ENCODE measurements at places on chromosomes 5 and 9.

DNA sequence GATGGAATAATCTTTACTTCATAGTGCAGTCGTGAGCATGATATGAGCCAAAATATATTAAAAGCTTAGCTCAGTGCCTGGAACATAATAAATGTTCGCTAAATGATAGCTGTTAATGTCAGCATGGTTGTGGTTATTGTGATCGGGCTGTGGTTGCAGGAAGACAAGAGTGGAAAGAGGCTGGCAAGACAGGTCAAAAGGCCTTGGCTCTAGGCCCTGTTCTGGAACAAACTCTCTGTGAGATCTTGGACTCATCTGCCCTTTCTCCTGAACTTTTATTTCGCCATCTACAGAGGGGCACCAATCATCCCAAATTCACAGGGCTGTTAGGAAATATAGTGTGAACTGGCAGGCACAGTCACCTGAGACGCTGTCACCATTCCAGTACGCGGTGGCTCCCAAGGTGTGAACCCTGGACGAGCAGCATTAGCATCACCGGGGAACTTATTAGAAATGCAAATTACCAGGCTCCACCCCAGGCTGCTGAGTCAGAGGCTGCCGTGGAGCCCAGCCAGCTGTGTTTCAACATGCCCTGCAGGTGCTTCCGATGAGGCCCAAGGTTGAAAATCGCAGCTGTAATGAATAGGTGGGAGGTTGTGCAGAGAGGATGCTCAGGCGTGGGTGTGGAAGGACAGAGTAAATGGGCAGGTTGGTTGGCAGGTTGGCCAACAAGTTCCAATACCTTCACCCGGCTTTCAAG is 50.2 kb upstream of the SAP30L start:
- no peak for DNase-seq

DNA sequence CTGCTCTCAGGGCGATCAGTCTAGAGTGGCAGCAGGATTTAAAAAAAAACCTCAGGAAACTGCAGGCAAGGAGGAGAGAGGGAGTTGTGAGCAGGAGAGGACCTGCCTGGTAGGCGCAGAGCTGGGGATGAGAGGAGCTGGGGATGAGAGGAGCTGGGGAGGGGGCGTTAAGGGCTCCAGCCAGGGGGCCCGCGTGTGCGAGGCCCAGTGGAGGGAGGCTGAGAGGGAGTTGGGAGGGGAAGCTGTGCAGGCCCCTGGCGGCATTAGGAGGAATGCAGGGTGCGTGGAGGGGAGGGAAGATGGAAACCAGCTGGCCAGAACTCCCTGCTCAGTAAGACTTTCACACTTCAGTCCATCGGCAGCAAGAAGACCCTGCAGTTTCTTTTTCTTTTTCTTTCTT is 45.2 kb upstream of the HMCN2 start:
- DNase-seq: no peak

- no peak for DNase-seq
These were observed 7.3 kb upstream of the ROPN1L start for GRCh38 chr5:10434392-10434791.

DNA sequence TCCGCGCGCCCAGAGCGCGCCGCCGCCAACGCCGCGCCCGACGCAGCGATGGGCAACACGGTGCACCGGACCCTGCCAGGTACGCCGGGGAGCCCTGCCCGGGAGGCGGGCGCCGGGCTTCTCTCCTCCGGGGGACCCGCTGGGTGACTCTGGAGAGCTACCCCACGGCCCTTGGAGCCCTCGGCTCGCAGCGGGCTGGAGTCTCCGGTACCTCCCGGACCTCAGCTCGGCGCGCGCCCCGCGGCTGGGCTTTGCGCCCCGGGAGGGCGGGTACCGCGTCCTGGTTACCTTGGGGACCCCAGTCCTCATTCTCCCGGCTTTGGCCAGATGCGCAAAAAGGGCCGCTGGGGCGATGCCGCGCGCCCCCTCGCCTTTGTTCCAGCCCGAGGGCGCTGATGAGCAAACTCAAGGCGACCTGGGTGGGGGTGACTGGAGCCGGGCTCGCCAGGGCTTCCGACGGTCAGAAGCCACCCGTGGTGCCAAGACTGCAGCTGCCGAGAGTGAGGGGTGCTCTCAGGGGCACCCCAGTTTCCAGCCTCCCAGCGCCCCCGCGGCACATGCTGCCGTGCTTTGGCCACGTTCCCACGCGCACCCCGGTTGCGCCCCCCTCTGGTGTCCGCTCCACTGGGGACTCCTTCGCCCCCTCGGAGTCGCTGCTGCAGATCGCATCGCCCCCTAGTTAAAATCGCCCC is 442 bp downstream of the NEURL1B start:
- DNase-seq: no peak

- no peak for DNase-seq
These were observed 43.3 kb downstream of the PRELID2 start for GRCh38 chr5:145791866-145792265.

DNA sequence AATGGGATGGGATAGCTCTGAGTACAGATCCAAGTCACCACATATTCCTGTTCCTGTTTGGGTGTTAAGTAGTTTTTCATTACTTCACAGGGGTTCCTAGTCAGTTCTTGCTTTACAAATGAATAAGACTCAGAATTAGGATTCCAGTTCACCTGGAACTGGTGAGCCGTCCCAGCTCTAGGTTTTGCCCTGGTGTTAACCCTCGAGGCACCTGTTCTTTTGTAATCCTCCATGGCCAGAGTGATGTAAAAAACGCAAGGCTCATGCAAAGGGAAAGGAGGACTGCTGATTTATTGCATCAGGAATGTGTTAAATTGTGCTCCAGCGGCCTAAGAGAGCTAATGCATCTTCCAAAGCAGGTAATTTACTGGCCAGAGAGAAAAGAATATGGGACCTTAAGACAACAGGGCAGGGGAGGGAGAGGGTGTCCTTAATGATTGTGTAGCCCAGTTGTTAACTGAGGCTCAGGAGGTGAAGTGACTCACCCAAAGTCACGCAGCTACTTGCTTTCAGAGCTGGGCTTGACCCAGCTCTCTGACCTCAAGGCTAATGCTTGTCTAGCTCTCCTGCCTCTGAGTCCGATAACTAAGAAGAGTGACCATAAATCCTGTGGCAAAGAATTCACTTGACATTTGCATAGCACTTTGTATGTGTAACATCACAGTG is 70.5 kb downstream of the DMRT2 start:
- no peak for DNase-seq

DNA sequence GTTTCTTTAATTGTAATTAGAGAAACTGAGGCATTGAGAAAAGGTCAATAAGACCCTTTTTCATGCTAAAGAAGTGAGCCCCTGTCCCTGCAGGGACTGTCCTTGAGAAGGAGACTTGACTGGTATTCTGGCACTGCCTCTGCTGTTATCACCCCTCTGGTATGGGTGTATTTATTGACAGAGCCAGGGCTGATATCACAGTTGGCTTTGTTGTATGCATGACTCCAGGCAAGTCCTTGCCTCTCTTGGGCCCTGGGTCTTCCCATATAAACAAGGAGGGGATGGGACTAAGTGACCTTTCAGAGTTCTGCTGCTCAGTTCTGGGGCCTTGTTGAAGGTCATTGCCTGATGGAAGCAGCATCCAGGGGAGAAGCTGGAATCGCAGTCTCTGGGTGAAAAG is 71.8 kb upstream of the PPARGC1B start:
- no peak for DNase-seq

DNA sequence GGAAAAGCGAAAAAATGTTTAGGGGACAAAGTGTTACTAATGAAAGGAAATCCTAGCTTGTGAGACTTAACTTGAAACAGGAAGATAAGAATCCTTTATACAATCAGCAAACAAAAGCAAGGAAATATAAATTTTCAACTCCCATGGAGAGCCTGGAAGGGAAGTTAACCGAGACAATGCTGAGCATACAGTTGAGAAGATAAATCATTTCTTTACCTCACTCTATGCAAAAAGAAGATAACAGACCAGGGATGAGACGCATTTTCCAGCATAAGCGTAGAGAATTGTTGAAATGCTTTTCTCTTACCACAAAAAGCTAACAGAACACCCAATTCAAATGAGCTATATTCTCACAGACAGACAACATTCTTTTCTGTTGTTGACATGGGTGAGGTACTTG is 309.6 kb downstream of the CWC27 start:
- DNase-seq: no peak

DNA sequence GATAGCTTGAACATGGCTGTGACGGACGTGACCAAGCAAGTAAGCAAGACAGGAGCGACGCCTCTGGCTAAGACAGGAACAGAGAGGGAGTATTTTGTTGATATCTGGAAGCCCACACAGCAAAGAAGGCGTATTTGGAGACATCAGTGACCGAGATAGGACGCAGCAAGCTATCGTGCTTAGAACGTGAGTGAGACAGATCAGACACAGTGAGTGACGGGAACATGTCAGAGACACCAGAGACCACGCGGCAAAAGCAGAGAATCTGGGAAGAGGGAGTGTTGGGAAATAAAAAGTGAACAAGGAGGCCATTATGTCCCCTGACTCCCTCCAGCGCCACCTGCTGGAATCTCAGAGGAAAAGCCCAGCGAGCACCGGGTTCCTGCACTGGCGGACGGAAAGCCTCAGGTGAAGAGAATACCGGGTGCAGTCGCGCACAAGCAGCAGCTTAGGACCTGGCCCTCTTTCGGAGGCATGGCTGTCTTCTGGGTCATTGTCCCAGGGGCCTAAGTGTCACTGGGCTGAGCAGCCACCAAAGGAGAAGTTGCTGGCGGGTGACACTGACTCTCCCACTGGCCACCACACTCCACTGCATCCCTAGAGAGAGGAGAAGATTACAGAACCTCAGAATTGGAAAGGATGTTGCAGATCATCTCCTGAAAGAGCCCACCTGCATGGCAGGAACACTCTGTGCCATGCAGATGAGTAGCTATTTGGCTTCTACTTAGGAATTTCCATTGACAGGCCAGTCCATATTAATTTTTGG is 99.1 kb downstream of the FBXO38 start:
- peak; percentile 24 for DNase-seq

DNA sequence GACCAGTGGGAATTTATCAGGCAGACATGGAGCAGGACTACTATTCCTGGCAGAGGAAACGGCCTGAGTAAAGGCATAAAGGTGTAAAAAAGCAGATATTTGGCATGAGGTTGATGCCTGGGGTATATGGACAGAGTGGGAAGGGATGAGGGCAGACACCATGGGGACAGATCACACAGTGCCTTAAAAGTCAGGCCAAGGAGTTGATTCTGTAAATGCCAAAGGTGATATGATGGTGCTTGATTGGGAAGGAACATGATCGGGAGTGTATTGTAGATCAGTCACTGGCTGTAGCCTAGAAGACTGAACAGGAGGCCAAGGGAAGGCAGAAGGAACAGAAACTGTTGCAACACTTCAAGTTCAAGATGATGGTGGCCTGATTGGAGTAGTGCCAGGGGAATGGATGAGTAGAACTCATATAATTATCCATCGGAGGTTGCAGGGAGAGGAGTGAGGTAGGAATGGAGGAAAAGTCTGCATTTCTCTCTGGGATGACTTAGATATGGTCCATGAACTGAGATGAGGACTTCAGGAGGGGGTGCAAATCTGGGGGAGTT is 594.3 kb upstream of the KLF4 start:
- no peak for DNase-seq

DNA sequence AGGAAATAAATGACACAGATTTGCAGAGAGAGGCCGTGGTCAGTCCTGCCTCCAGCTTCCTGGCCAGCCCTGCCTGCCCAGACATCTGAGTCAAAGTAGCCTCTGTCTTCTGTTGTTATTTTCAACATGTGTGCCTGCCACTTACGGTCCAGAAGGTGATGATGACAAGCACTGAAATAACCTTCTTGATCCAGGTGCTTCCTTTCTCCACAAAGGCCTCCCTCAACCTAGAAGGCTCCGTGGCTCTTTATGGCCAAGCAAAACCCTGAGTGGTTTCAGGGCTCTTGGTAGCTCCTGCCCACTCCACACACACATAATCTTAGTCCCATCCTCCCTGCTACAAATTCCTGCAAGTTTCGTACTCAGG is 34.1 kb upstream of the SLC6A19 start:
- no peak for DNase-seq

DNA sequence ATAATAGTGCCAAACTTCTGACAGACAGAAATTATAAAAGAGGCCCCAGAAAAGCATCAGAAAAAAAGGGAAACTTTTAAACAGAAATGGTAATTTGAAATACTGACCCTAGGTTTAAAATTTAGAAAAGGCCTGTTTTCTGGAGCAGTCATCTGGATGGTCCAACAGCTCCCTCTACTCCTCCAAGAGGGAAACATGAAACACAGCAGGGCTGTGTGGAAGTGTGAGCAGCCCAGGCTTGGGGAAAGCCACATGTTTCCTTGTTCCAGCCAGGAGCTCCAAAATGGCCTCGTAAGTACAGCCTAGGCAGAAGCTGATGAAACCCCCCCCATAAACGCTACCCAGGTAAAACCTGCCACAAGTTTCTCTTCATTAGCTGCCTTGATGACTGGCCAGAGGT is 499.3 kb upstream of the ADAMTS16 start:
- DNase-seq: no peak

DNA sequence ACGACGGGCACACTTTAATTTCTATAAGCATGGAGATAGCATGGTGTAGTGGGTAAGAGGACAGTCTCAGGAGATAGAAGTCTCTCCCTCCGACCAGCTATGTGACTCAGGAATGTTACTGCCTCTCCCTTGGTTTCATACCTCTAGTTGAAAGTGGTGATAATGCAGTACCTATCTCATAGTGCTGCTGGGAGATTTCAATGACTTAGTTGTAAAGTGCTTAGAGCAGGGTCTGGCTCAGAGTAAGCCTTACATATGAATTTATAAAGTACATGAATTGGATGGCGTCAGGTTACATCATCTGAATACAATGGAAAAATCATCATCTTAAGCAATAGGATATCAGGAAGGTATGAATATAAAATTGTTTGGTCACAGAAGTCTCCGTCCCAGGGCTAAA is 952.8 kb upstream of the EDIL3 start:
- DNase-seq: no peak

DNA sequence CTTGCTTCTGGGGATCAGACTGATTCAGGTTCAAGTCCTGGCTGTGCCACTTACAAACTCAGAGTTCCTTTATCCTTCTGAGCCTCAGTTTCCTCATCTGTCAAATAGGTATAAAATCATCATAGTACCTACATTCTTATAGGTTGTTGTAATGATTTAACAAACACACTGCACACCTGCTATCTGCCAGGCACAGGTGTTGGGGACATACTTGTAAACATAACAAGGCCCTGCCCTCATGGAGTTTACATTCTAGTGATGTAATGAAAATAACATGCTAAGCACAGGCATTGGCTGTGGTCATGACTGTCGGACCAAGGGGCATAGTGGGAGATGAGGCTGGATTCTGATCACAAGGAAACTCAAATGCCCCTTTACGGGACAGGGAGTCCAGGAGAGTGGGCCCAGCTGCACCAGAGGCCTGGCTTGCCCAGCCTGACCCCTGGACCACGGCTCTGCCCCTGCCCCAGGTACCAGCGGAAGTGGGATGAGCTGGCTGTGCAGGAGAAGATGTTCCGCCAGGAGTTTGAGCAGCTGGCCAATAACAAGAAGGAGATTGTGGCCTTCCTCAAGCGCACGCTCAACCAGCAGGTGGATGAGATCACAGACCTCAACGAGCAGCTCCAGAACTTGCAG is 2.3 kb downstream of the CFAP157 start:
- no peak for DNase-seq

- DNase-seq: no peak
These were observed 3.6 kb downstream of the GOLPH3 start for GRCh38 chr5:32170303-32171151.

- no peak for DNase-seq
These were observed 483.7 kb downstream of the ELAVL2 start for GRCh38 chr9:23342291-23342690.

GRCh38 chr5:83549674-83550073 is 78.1 kb downstream of the VCAN start:
- no peak for DNase-seq
